ENCODE measurements at places on chromosomes 5 and 9.

DNA sequence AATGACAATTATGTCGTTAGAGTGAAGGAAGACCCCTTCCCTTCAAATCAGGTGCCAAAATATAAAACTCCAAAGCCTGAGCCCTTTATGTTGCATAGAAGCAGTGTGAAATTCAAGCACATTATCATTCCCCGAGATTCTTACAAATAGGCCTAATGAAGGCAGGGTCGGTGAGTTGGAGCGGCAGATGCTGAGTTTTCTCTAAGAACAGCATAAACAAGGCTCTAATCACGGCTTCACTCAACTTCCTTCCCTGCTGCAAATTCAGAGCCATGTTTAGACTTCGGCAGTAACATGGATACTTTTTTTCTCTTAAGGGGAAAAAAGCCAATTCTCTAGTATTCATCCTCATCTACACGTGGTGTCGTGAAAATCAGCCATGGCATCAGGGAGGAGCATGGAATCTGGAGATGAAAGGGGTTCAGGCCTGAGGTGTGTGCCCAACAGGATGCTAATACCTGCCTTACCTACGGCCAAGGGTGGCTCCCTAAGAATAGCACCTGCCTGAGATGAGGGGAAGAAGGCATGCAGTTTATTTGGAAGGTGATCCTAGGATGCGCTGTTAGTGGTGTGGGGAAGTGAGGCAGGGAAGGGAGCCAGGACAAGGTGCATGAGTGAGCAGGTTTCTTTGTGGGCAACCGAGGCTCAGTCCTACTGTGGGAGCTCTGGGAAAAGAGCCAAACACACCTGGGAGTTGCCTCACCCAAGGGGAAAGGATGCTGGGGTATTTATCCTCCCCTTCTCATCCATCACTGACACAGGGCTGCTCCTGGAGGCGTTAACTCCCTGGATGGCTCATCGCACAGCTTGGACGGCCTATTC is 146.8 kb upstream of the TBC1D2 start:
- no peak for DNase-seq

DNA sequence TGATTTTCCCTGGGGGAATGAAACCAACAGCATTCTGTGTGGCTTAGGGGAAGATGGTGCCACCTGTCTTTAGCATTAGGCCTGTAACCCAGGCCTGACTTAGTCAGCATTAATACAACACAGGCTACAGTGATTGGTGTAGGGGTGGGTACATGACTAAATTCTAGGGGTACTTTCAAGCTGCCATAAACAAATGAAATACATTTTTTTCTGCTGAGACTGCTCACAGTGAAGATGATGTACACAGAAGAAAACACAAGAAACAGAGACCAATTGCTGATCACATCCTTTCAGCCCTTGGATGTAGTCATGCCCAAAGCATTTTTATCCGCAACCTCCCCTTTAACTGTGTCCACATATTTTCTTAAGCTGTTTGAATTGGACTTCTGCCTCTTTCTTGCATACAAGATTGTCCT is 527.2 kb downstream of the KCTD16 start:
- no peak for DNase-seq

DNA sequence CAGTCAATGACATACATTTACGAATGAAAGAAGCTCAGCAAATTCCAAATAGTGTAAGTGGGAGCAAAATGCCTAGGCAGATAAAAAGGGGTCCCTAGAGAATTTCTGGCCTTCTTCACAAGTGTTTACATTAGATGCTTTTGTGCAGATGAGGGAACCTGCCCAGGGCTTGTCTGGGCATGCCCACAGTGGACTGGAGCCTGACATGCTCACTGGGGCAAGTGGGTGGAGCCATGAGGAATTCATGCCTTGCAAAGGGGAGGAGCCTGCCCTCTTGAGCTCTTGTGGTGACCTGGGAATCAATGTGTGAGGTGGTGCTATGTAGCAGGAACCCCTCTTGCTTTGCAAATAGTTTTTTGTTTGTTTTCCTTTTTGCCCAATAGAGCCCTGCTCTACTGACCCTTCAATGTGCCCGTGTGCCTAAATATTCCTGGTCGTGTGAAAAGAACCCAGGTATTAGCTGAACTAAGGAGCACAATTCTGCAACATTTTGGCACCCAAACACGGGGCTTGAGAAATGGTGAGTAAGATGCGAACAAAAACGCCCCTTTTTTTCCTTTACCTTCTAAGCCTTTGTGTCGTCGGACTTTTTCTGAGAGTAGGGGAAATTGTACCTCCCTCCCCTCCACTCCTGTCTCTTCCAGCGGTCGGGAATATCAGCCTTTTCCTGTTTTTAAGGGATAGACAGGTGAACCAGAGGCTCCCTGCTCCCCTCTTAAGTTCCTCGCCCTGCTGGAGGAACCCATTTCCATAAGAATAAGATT is 433.8 kb upstream of the CDH9 start:
- no peak for DNase-seq

DNA sequence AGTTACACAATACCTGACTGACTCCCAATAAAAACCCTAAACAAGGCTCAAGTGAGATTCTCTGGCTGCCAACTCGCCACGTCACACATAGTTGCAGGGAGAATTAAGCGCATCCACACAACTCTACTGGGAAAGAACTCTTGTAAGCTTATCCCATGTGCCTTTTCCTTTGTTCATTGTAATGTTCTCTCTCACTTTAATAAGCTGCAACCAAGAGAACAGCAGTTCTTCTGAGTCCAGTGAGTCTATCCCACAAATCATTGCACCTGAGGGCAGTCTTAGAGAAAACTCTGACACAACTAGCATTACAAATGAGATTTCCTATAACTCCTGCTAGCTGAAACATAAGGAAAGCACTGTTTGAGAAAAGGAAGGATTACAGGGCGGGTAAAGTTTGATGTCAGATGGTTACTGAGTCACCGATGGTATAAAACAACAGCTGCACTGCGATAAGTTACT is 27.4 kb downstream of the CENPK start:
- no peak for DNase-seq

DNA sequence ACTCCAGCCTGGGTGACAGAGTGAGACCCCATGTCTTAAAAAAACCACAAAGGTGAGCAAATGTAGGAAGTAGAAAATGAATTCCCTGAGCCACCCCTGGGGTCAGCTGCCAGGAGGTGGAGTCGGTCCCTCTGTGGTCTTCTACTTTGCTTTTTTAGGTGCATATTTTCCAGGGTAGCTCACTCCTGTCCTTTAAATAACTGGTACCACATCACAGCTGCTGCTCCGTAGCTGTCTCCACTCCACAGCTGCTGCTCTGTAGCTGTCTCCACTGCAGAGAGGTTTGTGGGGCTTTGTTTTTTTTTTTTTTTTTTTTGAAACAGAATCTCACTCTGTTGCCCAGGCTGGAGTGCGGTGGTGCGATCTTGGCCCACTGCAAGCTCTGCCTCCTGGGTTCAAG is 8.9 kb downstream of the WDR5 start:
- DNase-seq: no peak

DNA sequence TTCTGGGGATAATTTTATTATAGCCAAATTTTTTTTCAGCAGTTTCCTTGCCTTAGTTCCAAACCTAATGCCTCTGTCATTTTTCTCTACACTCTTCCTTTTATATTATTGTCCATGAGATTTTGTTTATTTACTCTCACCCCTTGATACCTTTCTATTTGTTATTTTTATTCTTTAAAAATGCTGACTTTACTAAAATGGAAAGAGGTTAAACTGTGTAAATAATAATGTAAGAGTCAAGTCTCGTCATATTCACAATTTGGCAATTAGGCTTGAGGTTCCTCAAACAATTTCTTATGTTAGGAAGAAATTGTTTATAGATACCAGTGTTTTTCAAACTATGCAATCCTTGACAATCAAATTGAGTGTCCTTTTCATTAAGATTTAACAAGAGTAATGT is 428.6 kb upstream of the CDH9 start:
- DNase-seq: no peak

Data from activated T-helper 1 cell treated with Interleukin-2 at 50 U/mL for 16 hours (primary cell).